ENCODE measurements at places on chromosomes 6 and 20.

- DNase-seq, result no peak
These were observed 266.8 kb downstream of the CD83 start for GRCh38 chr6:14384175-14384949.

DNA sequence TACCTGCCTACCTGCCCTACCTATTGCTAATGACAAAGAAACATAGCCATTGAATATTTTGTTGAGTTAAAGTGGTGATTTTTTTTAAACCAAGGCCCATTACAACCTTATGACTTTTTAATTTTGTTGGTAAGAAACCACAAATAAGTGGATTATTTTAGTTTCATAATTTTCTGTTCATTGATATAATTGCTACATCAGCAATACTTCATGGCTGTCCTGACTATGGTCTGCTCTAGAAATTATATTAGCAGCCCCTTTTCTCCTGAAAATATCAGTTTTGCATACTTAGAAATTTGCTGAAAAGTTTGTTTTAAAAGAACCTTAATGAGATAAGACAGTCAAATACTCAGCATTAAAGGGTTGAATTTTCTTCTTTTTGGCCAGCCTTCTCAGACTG, 106.5 kb downstream of the HIVEP1 start:
- DNase-seq, result no peak

- no peak for DNase-seq
These were observed 279.4 kb downstream of the RFPL4B start for GRCh38 chr6:112626468-112627082.

- no peak for DNase-seq
These were observed 34.9 kb upstream of the AKIRIN2 start for GRCh38 chr6:87736809-87737540.

- DNase-seq, result no peak
These were observed 15.4 kb downstream of the SRC start for GRCh38 chr20:37361336-37361735.

GRCh38 chr6:50778696-50779095, 40.0 kb upstream of the TFAP2B start:
- DNase-seq, result no peak

GRCh38 chr20:2292416-2293110, 3.2 kb upstream of the TGM3 start:
- no peak for DNase-seq
